LNCaP clone FGC (cell line): ENCODE measurements at places on chromosomes 7 and 10.

- no peak for DNase-seq
Measured at GRCh38 chr7:142177869-142178268, 66.4 kb downstream of the MGAM2 start.

DNA sequence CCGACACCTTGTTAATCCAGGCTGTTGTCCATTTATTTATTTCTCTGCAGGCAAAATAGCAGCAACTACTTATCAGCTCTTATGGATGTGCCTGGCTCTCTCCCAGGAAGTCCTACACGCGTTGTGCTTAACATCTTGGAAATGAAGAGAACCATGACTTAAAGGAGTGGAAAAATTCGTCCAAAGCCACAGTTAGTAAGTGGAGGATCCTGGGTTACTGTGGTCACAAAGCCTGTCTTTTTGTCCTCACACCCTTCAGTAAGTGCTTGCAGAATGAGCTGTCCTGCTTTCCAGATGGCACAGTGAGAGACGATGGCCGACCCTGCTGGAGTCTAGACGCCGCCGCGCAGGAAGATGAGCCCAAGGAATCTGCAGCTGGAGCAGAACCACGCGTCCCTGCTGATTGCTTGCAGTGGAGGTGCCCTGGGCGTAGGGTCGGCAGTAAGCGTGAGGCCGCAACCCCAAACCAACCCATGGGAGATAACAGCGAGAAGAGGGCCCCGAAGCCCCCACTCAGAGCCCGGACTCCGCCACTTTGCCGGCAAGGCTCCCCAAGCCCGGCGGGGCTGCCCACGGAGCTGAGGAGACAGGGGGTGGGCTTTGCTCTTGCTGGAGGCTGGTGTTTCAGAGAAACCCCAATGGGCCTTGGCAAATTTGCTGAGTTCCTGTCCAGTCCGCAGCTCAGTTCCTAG lies 178.6 kb downstream of the CXCL12 start:
- no peak for DNase-seq

DNA sequence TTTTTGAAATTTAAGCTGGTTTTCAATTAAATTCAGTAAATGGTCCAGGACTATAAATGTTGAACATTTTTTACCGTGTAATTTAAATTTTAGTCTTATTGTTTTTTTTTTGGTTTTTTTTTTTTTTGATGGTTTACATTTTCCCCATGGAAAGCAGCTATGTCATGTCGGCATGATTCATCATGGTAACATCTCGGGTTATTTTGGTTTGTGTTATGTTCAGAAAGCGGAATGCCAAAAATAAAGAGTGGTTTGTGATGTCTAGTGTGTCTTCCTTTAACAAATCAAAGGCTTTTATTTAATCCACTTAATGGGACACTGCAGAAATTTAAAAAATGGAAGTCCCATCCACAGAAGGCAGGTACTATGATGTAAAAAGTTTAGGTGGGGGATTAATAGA lies 58.5 kb downstream of the TRUB1 start:
- DNase-seq: no peak

GRCh38 chr10:103751667-103752290 lies 103.6 kb downstream of the SH3PXD2A start:
- DNase-seq: no peak

- peak; percentile 71 for DNase-seq
Measured at GRCh38 chr7:22234227-22234626, 122.7 kb downstream of the RAPGEF5 start.

GRCh38 chr7:152925412-152926147 lies 166.0 kb downstream of the ACTR3B start:
- DNase-seq: no peak

GRCh38 chr10:95513008-95513589 lies 48.1 kb downstream of the SORBS1 start:
- peak; percentile 10 for DNase-seq

DNA sequence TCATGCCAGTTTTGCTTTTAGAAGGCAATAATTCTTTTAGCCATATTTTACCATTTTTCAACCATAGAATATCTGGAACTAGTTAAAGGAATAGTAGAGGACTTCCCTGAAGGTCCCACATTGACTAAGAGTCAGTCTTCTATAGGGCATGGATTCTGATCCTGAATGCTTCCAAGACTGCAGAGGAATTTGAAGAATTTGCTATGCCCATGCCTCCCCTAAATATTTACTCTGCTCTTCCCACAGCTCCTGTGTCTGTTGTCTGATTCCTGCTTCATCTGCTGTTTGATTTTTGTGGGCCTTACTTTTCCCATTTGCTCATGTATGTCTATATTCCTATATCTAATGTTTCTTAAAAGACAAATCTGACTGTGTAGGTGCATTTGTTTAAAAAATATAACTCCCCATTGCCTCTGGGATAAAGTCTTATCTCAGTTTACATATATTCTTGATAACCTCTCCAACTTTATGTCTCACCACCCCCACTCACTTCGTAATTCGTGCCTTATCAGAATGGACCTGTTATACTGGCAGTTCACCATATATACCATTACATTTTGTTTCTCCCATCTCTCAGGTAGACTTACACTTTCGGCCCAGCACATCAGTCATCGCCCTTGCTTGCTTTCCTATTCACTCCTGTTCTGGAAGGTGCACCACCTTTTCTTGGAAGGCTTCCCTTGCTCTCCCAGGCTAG lies 33.9 kb downstream of the LRRC4 start:
- no peak for DNase-seq

GRCh38 chr7:99473315-99473596 lies 566 bp downstream of the ZNF789 start:
- DNase-seq: peak; percentile 89
